ENCODE measurements at places on chromosomes 3 and 15. TPM values are rescaled to one million over a fixed set of nuclear protein-coding genes. Genes with fewer than 3 reads are reported as not detected.

Gene LMOD3
- not detected for total RNA-seq

Gene MEGF11
- 0.07 TPM for total RNA-seq

Gene ZPLD1
- 0.11 TPM for total RNA-seq

DNA sequence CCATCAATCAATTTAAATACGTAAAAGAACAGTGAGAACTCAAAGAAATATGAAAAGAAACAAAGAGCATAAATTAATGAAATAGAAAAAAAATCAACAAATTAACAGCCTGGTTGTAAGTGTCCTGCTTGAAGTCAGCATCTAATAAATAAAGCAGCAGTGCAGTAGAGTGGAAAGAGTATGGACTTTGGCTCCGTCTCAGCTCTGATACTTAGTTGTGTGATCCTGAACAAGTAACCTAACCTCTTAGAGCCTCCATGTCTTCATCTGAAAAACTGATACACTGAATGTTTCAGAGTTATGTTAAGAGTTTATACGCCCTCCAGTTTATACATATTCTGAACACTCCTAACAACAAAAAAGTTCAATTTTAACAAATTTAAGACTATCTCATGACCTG is 44.6 kb downstream of the TFDP2 start:
- no peak for DNase-seq

DNA sequence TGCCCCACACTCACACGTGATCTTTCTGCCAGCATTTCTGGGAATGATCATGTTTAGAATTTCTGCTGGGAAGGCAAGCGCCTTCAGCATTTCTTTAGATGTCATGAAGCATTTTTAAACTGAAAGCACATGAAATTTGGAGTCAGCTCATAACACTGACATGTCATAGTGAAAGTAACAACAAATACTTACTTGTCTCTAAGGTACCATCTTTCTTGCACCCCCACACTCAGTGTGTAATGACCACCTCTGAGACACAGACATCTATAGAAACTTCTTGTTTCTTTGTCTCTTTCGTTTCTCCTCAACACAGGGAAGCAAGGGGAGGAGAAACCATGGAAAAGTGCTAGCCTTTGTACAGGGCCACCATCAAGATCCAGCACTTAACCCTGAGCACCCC is 171.7 kb downstream of the RORA start:
- no peak for DNase-seq

Gene RFC4
- 95.1 TPM for total RNA-seq

GRCh38 chr3:23217872-23218554 is 14.9 kb downstream of the UBE2E2 start:
- no peak for DNase-seq

GRCh38 chr3:14562121-14562890 is 22.2 kb upstream of the GRIP2 start:
- DNase-seq, result no peak

GRCh38 chr3:47874913-47875312 is 72.0 kb downstream of the DHX30 start:
- no peak for DNase-seq

DNA sequence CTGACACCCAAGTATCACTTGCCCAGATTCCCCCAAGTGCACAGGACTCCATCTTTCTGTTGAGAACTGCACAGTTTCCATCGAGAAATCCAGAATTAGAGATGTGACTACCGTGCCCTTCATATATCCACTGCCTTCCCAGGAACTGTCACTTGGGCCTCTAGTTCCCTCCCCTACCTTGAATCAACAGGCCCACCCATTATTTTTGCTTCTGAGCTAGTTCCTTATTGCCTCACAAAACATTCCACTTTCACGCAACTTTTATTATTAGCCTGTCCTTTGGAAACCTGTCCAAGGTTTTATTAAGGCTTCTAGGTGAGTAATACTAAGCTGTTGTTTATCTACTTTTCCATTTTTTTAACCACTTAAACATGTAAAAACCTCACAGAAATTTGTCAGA is 17.1 kb upstream of the SLC30A4 start:
- no peak for DNase-seq

- peak; percentile 56 for DNase-seq
Observed at GRCh38 chr3:17032407-17033034, 147.8 kb downstream of the PLCL2 start.

Gene SPINK8
- not detected for total RNA-seq

DNA sequence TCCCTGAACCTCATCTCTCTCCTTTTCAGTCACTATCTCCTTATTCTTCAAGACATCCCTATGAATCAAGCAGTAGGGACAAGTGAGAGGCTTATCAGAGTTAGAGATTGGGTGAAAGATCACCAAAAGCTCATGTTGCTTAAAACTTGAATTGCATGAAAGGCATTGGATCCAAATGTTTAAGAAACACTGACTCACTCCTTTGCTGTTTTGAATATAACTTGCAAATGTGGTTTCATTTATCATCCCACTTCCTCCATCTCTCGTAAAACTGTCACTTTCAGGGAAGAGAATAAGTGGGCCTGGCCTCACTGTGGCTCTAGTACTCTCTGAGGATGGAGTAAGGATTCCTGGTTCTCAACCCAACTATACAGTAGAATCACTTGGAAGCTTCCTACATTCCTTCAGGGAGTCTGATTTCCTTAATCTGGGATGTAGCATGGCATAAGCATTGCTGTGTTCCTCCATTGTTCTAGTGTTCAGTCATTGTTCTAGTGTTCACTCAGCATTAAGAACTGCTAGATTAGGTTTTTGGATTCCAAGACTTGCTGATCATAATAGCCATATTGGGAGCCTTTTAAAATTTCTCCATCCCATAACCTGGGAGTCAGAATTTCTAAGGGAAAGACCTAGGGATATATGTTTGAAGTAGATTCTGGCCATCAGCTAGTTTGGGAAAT is 171.8 kb downstream of the TMEM108 start:
- DNase-seq, result peak; percentile 65

DNA sequence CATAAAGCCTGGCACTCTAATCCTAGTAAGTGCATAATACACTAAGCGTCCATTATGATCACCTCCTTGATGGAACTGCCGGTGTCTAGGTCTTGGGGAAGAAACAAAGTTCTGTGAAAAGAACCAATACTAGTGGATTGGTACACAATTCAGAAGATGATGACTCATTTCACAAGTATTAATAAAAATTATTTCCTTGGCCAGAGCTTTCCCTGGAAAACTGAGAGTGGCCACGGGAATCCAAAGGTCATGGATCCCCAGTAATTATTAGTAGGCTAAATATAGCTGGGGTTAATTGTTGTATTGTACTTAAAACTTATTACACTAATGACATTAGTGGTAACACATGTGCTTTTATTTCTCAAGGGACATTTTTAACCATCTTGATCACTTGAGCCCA is 808.0 kb upstream of the NR2F2 start:
- no peak for DNase-seq

DNA sequence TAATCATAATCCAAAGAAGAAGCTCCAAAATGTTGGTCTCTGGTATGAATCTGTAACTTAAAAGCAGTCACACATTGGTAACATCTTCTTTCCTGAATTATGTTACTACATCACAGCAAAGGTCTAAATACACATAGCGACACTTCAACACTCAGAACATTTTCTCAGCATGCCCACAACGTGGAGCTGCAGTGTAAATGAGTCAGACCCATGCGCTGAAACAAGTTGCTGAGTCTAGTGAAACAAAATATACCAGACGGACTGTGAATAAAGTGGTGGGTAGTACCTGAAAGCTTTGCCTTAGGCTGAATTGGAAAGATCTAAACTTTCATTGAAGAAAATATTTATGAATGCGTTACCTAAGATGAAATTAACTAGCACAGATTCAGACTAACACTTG is 33.2 kb upstream of the GOLGA8B start:
- peak; percentile 50 for DNase-seq

Gene CYP1A2
- not detected for total RNA-seq

GRCh38 chr3:171165983-171166382 is 139.5 kb upstream of the SLC2A2 start:
- DNase-seq, result no peak

Gene SLC6A20
- not detected for total RNA-seq

Gene CAND2
- total RNA-seq, result 0.60 TPM

Gene ADAMTS17
- total RNA-seq, result not detected

Gene ITGA11
- total RNA-seq, result 0.77 TPM

Gene IL16
- 0.50 TPM for total RNA-seq

DNA sequence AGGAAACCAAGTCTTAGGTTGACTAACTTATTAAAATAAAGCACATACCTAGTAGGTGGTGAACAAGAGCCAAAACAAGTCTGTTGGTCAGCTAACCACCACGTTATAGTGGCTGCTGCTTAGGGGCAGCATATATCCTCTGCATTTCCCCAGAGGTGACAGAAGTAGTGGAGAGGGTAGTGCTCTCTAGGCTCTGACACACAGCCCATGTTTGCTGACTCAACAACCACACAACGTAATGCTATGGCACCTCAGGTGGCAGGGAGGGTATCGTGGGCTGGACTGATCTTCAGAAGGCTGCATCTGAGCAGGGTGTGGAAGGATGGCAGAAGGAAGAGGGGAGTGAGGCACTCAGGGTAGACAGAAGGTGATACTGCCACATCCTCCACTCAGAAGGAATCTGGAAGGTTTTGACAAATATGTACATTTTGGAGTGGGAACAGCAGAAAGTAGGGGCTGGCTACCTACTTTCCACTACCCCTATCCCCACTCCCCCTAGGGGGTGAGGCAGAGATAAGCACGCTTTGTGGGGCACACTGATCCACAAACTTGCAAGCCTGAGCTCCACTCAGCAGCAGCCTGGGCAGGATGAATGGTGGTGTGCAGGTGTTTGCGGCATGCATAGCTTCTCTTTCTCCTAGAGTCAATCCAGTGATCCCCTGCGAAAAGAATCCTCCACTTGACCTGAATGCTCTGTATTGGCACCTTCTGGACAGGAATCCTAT is 178.1 kb downstream of the RORA start:
- DNase-seq, result peak; percentile 54

- DNase-seq, result no peak
Observed at GRCh38 chr15:31273258-31273941, 53.2 kb upstream of the KLF13 start.

- DNase-seq, result peak; percentile 98
Observed at GRCh38 chr3:150469031-150469930, 61.2 kb downstream of the TSC22D2 start.

Gene CPA3
- not detected for total RNA-seq

DNA sequence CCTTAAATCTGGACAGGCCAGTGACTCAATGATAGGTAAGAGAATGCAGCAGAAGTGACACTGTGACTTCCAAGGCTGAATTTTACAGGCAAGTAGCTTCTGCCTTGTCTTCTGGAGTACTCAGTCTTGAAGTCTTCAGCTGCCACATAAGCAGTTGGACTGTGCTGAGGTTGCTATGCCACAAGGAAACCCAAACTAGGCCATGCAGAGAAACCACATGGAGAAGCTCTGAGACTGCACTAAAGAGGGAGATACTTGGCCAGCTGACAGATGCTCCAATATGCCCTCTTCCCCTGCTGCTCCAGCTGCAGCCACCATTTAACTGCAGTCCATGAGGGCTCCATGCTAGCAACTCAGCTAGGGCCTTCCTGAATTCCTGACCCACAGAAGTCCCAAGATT is 119.4 kb upstream of the GADL1 start:
- no peak for DNase-seq

- peak; percentile 19 for DNase-seq
Observed at GRCh38 chr3:11661827-11662226, 18.1 kb upstream of the VGLL4 start.

Gene CAMKV
- 0.23 TPM for total RNA-seq

DNA sequence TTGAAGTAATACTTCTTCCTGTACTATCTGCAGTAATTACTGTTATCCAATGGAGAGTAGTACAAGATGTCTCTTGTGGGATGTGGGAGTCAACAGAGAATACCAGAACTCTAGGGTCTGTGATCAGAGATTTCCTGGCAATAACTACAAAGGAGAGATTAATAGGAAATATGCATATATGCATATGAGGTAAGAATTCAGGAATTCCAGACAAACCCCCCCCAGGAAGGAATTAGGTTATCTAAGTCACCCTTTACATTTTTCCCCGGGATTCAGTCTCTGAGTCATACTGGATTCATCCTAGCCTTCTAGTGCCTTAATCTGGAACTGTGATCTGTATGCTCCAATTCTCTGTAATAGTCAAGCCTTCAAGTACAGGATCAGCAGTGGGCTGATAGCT is 49.4 kb downstream of the GTF2E1 start:
- DNase-seq, result peak; percentile 80

GRCh38 chr15:74988007-74988800 is 7.2 kb upstream of the SCAMP5 start:
- peak; percentile 65 for DNase-seq

DNA sequence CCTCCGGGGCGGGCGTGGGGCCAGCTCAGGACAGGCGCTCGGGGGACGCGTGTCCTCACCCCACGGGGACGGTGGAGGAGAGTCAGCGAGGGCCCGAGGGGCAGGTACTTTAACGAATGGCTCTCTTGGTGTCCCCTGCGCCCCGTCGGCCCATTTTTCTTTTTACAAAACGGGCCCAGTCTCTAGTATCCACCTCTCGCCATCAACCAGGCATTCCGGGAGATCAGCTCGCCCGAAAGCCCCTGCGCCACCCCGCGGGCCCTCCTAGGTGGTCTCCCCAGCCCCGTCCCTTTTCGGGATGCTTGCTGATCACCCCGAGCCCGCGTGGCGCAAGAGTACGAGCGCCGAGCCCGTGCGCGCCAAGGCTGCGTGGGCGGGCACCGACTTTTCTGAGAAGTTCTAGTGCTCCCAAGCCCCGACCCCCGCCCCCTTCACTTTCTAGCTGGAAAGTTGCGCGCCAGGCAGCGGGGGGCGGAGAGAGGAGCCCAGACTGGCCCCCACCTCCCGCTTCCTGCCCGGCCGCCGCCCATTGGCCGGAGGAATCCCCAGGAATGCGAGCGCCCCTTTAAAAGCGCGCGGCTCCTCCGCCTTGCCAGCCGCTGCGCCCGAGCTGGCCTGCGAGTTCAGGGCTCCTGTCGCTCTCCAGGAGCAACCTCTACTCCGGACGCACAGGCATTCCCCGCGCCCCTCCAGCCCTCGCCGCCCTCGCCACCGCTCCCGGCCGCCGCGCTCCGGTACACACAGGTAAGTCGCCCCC is at the start of gene THBS1:
THBS1 (plus strand) TSS at position 595 of the 757 bp plus-strand sequence. CDS start 779 bp downstream, outside the sequence.
- DNase-seq, result peak; percentile 91

Gene TERC
- total RNA-seq, result 52.4 TPM

Gene STRIT1
- not detected for total RNA-seq

Gene MED12L
- 2.0 TPM for total RNA-seq

Gene TTBK2
- 3.1 TPM for total RNA-seq

Gene TBCCD1
- 21.8 TPM for total RNA-seq
